NCI-H82 (cell line): ENCODE measurements at places on chromosomes 2 and 18.

DNA sequence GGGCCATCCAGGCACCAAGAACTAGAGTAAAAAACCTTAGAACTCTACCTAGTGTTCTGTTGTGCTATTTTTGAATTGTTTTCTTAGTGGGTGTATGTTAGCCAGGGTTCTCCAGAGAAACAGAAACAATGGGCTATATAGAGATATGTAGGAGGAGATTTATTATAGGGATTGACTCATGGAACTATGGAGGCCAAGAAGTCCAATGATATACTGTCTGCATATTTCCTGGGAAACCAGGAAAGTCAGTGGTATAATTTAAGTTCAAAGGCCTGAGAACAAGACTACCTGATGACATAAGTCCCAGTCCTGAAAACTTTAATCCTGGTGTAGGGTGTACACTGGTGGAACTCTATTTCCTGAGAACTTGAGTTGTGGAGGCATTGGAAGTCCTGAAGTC lies 108.7 kb upstream of the ACVR1 start:
- no peak for DNase-seq

GRCh38 chr2:160041091-160041490 lies 21.3 kb downstream of the PLA2R1 start:
- DNase-seq = no peak

- DNase-seq = no peak
These were observed 76.3 kb downstream of the TMX3 start for GRCh38 chr18:68638613-68639012.

DNA sequence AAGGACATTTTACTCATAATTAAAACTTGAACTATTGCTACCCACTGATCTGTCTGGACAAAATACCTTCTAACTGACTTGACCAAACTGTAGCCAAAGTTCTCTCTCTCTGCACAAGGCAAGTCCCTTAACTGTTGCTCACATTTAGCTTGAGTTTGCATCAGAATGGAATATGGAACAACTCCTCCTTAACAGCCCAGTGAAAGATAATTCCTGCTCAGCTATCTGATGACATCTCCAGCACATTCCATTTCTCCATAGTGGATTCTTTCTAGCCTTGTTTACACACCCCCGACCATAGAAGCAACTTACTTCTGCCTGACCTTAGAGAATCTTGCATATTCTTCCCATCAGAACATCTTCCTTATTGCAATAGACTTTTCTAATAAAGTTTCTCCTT lies 317.2 kb upstream of the CDH2 start:
- DNase-seq = no peak

- no peak for DNase-seq
These were observed 2.5 kb upstream of the SP100 start for GRCh38 chr2:230413479-230413878.

DNA sequence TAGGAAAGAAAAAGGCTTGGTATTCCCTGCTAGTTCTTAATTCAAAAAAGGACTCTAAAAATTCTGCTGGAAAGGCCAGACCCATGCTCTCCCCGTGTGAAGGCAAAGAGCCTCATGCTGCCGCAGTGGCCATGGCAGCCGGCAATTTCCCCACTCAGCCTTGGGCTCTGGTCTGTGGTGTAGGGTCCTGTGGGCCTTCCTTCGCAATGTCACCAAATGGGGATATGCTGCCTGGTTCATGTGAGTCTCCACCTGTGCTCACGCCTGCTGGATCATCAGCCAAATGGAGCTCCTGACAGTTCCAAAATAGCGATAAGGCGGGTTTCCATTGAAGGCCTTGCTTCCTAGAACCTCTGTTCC lies 282.8 kb upstream of the ATP5MC3 start:
- DNase-seq = no peak

DNA sequence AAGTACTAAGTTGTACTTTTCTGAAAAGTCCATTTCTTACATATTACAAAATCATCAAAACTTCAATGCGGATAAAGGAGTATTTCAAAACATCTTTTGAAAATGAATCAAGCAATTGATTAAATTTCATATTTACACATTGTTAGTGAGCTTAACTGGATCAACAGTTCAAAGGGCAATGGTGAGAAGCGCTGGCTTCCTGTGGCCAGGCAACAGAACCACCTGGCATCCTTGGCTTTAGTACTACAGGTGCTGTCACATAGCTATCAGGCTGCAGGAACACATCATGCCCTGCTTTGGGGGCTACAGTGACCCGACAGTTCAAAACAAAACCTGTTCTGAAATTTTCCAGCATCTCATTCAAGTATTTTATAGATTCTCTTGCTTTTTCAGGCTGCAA lies 59.2 kb downstream of the SMAD2 start:
- DNase-seq = no peak

DNA sequence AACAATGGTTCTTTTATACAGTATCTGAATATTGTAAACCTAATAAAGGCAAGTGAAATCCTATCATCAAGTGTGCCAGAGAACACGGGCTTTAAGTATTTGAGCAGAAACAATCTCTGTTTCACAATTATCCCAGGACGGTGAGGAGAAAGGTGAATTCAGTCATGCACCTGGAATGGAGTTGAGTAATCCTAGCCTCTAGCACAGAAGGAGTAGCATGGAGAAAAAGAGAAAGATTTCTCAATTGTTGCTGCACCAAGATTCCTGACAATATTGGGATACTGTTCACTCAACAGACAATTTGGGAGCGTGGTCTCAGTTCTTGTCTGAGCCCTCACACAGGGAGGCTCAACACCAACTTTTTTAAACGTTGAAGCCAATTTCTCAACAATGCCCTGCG lies 510.6 kb downstream of the SOX11 start:
- no peak for DNase-seq

DNA sequence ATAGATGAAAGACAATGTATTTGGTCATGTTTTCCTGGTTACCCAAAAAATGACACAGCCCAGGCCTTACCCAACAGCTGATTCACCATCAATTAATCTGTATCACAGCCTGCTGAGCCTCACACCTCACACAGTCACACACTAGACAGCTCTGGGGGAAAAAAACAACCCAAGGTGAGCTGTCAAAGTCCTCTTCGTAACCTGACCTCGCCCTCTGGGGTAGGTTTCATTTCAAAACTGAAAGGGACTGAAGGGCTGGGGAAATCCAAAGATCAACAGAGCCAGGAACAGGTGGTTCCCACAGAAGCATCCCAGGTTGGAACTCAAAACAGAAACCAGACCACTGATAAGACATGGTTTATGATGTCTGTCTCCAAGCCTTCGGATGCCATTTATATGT lies 18.2 kb upstream of the PCBP1 start:
- no peak for DNase-seq

GRCh38 chr2:172246649-172247048 lies 143.9 kb upstream of the DLX2 start:
- DNase-seq = peak; percentile 55

GRCh38 chr2:11026286-11026921 lies 114.7 kb downstream of the KCNF1 start:
- DNase-seq = no peak

- DNase-seq = no peak
These were observed 79.4 kb upstream of the SRD5A2 start for GRCh38 chr2:31660165-31660564.

DNA sequence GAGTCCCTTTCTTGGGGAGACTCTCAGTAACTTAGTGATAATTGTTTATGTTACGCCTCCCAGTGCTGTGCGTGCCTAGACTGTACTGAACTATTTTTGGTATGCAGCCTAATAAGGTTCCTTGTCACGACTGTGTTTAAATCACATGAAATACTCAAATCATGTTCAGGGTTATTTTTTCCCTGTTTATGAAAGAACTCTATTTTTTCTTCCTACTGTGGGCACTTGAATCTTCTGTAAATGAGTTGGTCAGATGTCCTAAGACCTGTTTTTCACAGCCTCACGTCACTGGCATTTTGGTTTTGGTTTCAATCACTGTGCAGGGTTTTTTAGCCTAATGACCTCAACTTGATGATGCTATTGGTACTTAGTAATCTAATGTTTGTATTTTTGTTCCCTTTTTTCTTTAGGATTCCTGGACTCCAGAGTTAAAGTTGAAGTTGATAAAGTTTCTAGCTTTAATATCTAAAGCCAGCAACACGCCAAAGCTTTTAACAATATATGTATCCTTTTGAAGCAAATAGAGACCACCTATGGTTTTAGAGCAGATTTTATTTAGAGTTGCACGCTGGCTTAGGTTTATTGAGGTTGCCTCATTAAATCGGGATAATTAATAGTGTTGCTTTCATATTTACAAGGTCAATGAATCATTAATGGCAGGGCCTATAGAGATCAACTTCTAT lies 24.0 kb downstream of the ARMC9 start:
- no peak for DNase-seq

DNA sequence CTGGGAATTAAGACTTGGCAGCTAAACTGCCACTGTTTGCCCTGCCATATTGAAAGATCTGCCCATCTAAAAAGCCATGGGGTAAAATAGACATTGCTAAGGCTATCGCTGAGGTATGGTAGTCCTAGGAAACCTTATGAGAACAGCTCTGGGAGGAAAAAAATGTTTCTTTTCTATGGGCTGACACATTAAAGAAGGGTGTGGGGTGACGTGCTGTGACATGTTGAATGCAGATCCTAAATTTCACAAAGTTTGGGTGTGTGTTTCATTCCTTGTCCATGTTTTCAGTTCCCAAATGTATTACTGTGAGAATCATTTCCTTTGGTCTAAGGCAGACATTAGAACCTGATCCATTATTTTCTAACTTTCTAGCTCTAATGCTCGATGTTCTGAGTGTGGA lies 766.4 kb downstream of the BCL11A start:
- no peak for DNase-seq

- DNase-seq = no peak
These were observed 180.9 kb upstream of the ACVR2A start for GRCh38 chr2:147663962-147664361.

DNA sequence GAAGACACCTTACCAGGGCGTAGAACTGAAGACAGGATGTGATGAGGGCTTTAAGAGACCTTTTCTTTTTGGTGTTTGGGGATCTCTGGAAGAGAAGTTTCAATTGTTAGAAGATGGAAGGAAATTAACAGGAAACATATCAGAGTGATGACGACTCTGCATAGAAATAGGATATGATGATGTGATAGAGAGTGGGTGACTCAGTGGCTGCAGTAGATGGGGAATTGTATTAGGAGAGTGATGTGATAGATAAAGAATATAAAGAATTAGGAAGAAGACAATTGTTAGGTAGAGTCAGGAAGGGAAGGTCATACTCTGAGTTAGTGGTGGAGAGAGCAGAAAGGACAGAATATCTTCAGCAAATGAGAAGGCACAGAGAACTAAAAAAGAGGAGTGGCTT lies 593.9 kb downstream of the NYAP2 start:
- DNase-seq = no peak

GRCh38 chr2:236988690-236989624 lies 96.7 kb upstream of the COPS8 start:
- no peak for DNase-seq

DNA sequence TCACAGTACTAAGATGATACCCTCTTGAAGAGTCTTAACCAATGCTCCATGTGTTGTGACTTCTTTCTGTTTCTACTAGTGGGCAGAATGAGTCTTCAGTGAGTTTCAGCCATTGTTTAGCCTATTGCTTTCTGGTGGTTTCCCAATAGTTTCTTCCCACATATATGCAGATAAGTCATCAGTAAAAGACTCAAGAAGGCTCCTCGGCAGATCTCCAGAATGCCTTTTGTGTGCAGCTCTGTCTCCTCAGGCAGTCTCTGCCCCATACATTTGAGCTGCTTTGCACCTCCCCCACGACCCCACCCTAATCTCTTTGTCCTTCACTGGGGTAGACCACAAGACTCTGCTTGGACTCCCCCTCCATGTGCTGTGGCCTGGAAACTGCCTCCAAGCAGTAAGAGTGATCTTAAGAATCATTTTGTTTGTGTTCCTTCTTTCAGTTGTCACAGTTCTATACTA lies 71.6 kb upstream of the CHRNA1 start:
- peak; percentile 60 for DNase-seq

- no peak for DNase-seq
These were observed 199.5 kb downstream of the TTC32 start for GRCh38 chr2:19702267-19702666.

- DNase-seq = no peak
These were observed 49.3 kb upstream of the FOSL2 start for GRCh38 chr2:28343184-28343942.

DNA sequence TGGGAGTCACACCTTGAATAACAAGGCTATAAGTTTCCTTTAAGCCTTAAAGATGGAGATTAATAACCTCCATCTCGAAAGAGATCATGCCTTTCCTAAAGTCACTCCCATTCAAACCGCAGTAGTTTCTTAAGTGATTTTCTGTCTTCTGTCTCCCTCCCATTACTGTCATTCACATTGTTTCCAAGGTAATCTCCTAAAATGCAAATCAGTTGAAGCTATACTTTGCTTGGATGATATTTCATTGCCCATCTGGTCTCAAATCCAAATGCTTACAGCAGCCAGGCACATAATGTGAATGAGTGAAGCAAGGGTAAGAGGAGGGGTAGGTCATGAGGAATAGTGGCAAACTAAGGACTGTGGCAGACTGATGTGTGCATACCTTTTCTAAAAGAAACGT lies 116.4 kb downstream of the CCDC141 start:
- DNase-seq = peak; percentile 84

- DNase-seq = no peak
These were observed 9.3 kb downstream of the OTX1 start for GRCh38 chr2:63059793-63060471.

GRCh38 chr2:201139836-201140604 lies 24.1 kb downstream of the CFLAR start:
- peak; percentile 66 for DNase-seq

- no peak for DNase-seq
These were observed 114.7 kb upstream of the CXCR4 start for GRCh38 chr2:136232456-136233172.

- no peak for DNase-seq
These were observed 47.9 kb downstream of the DOCK10 start for GRCh38 chr2:224994242-224994823.

DNA sequence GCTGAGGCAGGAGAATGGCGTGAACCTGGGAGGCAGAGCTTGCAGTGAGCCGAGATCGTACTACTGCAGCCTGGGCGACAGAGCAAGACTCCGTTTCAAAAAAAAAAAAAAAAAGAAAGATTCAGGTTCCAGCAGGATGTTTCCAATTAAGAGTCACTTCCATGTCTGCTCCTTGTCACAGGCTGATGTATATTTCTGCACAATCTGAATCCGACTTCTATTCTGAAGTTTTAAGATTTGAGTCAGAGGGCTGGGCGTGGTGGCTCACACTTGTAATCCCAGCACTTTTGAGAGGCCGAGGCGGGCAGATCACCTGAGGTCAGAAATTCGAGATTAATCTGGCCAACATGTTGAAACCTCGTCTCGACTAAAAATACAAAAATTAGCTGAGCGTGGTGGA lies 24.7 kb downstream of the SNRPD1 start:
- DNase-seq = no peak

GRCh38 chr2:149513461-149513860 lies 74.1 kb downstream of the MMADHC start:
- no peak for DNase-seq

GRCh38 chr18:45456090-45457021 lies 158.9 kb upstream of the SLC14A2 start:
- DNase-seq = no peak

GRCh38 chr18:25927830-25928229 lies 162.6 kb downstream of the SS18 start:
- no peak for DNase-seq

DNA sequence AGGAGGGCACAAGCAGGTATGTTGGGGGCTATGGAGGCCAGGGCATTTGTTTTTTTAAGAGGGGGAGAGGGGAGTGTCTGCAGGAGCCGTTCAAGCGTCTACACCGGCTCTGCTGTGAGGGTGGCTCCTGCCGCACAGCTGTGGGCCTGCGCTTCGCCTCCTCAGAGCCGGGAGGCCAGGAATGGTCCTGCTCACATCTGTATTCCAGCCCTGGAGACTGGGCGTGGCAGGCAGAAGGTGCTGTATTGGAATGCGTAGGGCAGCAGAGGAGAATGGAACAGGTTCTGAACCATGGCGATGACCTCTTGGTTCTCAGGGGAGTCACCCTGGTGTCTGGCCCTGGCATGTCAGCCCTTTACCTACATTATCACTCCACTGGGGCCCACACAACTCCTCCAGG lies 26.8 kb upstream of the INHBB start:
- DNase-seq = no peak
